Motor neuron (in vitro differentiated cells): ENCODE measurements at places on chromosomes 6 and 20.

DNA sequence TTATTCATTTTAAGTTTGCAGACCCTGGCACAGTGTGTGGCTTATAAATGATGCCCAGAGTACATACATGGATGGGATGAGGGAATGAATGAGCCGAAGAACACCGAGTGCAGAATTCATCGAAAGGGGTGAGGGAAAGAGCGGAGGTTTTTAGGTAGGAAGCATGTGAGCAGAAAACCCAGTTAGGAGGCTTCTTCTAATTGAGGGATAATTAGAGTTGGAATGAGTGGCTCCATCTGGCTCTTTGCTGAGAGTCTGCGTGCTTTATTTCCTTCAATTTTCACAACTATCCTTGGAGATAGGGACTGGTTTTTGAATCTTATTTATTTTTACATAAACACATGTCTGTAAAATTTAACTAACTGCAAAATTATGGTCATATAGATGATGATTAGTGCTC is 150.7 kb downstream of the DOK5 start:
- no peak for ATAC-seq

DNA sequence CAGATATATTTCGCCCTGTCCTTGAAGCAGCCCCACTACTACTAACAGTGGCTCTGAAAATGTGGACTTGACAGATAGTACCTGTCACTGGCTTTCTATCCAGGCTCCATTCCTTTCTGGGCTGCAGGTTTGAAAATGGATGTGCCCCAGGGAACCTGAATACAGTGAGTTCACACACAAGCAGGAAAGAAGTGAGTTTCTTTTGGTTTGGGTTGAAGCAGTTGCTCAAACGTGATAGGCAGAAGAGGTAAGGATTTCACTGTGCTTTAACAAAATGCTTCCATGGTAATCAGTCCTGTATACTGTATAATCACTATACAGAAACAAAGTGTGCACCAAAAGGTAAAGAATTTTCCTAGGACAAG is 382.9 kb downstream of the PRKN start:
- ATAC-seq = peak; percentile 15

DNA sequence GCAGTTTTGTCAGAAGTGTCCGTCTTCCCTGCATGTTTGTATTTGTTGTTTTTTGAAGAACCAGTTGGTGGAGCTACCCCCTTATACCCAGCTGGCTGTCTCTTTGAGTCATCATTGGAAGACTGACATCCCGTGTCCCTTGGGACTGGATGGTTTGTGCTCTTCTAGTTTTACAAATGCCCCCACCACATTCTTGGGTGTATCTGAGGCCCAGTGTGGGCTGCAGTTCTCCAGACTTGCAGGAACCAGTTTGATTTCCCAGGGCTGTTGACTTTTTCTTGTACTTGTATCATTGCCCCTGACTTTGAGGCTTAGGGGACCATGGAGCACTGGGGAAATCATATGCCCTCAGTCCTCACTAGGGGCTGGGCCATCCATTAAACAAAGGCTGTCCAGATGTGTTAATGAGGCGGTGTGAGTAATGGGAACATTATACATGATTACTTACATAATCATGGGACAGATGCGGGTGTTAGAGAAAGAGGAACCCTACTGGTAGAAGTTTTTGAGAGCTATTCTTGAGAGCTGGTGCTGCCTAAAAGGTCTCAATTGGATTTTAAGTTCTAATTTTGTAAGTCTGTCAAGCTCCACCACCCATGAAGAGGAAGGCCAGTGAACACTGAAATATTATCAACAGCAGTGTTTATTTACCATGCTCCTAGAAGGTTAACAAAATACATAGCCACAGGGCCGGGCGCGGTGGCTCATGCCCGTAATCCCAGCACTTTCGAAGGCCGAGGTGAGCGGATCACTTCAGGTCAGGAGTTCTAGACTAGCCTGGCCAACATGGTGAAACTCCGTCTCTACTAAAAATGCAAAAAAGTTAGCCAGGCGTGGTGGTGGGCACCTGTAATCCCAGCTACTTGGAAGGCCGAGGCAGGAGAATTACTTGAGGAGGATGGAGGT is 8.5 kb downstream of the JARID2 start:
- peak; percentile 44 for ATAC-seq

DNA sequence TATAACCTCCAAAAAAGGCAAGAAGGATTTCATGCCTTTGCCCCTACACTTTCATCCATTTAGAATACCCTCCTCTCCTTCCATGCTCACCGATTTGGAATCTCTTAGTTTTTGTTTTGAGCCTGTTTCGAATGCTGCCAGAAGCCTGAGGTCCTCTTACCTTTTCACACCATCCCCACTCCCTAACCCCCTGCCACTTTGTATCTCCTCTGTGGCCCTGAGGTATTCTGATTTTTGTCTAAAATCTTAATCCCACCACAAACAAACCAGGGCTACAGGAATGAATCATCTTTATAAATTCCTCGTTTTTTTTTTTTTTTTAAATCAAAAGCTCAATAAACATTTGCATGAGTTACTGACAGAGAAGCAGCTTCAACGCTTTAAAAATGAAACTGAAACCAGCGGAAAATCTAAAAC is 1.6 kb upstream of the RPS12 start:
- ATAC-seq = no peak

DNA sequence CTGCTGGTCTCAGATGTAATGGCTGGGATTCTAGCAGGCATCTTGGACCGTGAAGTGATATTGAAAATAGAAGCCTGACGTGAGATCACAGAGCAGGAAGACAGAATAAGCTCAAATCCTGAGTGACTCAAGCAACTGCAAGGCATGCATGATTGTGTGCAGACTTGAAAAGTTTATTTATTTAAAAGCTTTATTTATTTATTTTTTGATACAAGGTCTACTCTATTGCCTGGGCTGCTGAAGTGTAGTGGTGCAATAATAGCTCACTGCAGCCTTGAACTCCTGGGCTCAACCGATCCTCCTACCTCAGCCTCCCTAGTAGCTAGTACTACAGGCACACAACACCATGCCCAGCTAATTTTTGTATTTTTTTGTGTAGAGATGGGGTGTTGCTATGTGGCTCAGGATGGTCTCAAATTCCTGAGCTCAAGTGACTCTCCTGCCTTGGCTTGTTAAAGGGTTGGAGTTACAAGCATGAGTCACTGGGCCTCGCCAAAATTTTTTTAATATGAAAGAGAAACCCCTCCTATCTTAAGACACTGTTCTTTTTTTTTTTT is 40.1 kb upstream of the RNF144B start:
- no peak for ATAC-seq
